ENCODE measurements at places on chromosomes 2 and 18. TPM values are rescaled to one million over a fixed set of nuclear protein-coding genes. Genes with fewer than 3 reads are reported as not detected.

- peak overlapping the region; percentile 52 for H3K27ac ChIP-seq
- H3K36me3 ChIP-seq: peaks cover 8% of the 10 kb centered on the region
- peaks cover 5% of the 10 kb centered on the region for H3K27me3 ChIP-seq
These were observed 39.5 kb upstream of the NRP2 start for GRCh38 chr2:205642599-205643356.

- no peak overlapping the region for H3K27ac ChIP-seq
- no peak overlapping the region for H3K4me3 ChIP-seq
- H3K36me3 ChIP-seq: no peaks in the 10 kb centered on the region
- no peaks in the 10 kb centered on the region for H3K4me1 ChIP-seq
These were observed 331.3 kb downstream of the SS18 start for GRCh38 chr18:25759111-25759510.

DNA sequence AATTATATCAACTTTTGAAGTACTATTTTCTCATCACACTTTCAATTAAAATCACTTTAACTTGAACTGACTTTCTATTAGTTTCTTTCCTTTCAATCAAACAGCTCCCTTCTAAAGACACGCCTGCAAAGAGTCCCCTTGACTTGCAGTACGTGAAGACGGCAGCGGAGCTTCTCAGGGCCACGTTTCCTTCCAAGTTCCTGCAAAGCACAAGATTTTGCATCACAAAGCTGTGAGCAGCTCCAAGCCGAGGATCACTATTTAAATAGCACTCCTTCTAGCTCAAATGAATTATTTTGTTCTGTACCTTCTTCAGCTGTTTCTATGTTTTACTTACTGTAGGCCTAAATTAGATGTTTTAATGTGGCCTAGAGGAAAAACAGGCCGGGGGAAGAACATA lies 30.8 kb downstream of the SH3YL1 start:
- DNase-seq: no peak
- peaks cover 2% of the 10 kb centered on the region for H3K27me3 ChIP-seq
- peaks cover 3% of the 10 kb centered on the region for H3K36me3 ChIP-seq
- no peaks in the 10 kb centered on the region for H3K4me1 ChIP-seq

GRCh38 chr2:29040552-29040951 lies 33.8 kb downstream of the PCARE start:
- no peaks in the 10 kb centered on the region for H3K4me1 ChIP-seq
- no peak overlapping the region for H3K27ac ChIP-seq
- H3K27me3 ChIP-seq: no peaks in the 10 kb centered on the region
- H3K4me3 ChIP-seq: no peak overlapping the region
- no peak for DNase-seq
- no peaks in the 10 kb centered on the region for H3K36me3 ChIP-seq

- peak overlapping the region; percentile 97 for H3K27ac ChIP-seq
- peak overlapping the region; percentile 95 for H3K4me3 ChIP-seq
- H3K36me3 ChIP-seq: peaks cover 10% of the 10 kb centered on the region
- peaks cover 37% of the 10 kb centered on the region for H3K4me1 ChIP-seq
- peak; percentile 52 for DNase-seq
- peaks cover 38% of the 10 kb centered on the region for H3K27me3 ChIP-seq
These were observed 624 bp downstream of the ZNF516 start for GRCh38 chr18:76494231-76495005.

DNA sequence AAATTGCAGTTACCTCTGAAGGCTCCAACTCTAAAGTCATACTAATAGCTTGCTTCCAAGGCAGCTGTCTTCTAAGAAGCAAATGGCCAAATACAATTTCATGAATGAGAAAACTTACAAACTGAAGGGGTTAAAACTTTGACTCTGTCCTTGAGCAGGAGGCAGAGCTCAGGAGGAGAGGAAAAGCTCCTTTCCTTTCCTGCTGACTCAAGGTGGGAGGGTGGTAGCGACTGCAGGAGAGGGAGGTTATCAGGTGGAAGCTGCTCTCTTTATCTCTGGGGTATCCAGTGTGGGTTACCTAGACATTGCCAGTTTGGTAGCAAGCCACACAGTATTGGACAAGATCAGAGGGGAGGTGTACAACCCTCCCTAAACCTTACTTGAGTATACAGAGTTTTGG lies 2.7 kb upstream of the EFEMP1 start:
- no peak for DNase-seq
- H3K4me3 ChIP-seq: no peak overlapping the region
- peaks cover 20% of the 10 kb centered on the region for H3K4me1 ChIP-seq
- no peak overlapping the region for H3K27ac ChIP-seq

DNA sequence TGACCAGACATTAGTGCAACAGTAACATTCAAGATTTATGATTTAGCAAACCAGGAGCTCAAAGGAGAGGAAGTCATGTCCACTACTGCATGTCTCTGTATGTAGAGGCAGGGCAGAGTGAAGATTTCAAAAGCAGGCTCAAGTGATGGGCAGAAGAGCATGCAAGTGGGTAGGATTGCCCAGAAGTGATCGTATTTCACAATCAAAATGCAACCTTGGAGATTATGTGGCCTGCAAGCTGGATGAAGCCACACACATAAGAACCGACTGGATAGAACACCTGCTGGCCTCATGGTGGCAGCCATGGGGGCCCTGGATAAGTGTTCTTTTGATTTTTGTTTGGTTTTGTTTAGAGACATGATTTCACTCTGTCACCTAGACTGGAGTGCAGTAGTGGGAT lies 286.8 kb upstream of the RAB12 start:
- no peaks in the 10 kb centered on the region for H3K4me1 ChIP-seq
- H3K27ac ChIP-seq: no peak overlapping the region
- peaks cover 4% of the 10 kb centered on the region for H3K27me3 ChIP-seq
- peaks cover 34% of the 10 kb centered on the region for H3K36me3 ChIP-seq

GRCh38 chr18:53033128-53033527 lies 693.1 kb downstream of the DCC start:
- no peak for DNase-seq
- no peaks in the 10 kb centered on the region for H3K27me3 ChIP-seq
- H3K4me3 ChIP-seq: no peak overlapping the region
- H3K27ac ChIP-seq: no peak overlapping the region

DNA sequence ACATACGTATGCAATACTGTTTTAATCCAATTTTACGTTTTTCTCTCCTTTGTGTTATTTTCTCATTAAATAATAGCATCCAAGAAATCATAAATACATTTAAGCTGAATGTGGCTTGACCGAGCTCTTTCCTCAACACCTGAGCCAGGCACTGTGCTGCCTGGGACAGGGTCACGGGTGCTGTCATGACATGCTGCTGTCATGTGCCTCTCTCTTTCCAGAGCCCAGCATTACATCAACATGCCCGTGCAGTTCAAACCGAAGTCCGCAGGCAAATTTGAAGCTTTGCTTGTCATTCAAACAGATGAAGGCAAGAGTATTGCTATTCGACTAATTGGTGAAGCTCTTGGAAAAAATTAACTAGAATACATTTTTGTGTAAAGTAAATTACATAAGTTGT lies 94.1 kb upstream of the LDLRAD4 start:
- H3K36me3 ChIP-seq: peaks cover 19% of the 10 kb centered on the region
- H3K27ac ChIP-seq: no peak overlapping the region
- DNase-seq: no peak
- H3K4me3 ChIP-seq: no peak overlapping the region
- H3K4me1 ChIP-seq: peaks cover 7% of the 10 kb centered on the region

DNA sequence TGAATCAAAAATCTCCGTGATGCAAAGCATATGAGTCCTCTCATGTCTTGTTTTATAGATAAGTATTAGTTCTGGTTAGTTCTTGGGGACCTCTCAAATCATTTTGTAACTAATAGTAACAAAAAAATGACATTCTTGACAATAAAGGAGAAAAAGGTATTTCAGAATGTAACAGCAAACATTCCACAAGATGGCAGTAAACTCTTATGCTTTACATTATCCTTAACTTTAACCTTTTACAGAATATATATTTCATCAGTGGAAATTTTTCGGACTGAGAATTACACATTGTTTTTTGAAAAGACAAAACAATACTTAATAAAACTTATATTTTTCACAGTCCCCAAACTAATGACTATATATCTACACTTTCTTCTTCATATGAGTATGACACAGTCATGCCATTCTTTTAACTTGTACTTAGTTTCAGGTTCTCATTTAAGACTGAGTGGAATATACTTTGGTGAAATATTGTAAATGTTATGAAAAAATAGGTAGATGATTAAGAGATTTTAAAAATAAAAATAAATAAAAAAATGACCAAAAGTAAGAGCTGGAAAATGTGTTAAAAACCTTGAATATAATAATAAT lies 142.9 kb upstream of the NXPH2 start:
- H3K4me3 ChIP-seq: no peak overlapping the region
- no peak for DNase-seq
- H3K27ac ChIP-seq: no peak overlapping the region
- H3K4me1 ChIP-seq: peaks cover 7% of the 10 kb centered on the region

DNA sequence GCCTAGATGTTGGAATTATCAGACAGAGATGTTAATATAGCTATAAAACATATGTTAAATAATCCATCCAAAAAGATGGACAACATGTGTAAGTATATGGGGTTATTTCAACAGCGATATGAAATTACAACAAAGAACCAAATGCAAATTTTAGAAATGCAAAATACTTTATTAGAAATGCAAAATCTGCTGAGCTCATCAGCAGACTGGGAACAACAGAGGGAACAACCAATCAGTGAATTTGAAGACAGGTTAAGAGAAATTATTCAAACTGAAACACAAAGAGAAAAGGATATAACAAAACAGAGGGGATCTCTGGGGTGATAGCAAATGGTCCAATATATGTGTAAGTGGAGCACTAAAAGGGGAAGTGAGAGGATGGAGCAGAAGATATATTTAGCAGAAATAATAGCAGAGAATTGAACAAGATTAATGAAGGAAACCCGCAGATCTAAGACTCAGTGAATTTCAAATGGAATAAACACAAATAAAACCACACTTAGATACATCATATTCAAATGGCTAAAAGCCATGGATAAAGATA lies 13.5 kb upstream of the HS6ST1 start:
- H3K36me3 ChIP-seq: no peaks in the 10 kb centered on the region
- DNase-seq: no peak
- H3K27me3 ChIP-seq: no peaks in the 10 kb centered on the region
- no peak overlapping the region for H3K4me3 ChIP-seq

DNA sequence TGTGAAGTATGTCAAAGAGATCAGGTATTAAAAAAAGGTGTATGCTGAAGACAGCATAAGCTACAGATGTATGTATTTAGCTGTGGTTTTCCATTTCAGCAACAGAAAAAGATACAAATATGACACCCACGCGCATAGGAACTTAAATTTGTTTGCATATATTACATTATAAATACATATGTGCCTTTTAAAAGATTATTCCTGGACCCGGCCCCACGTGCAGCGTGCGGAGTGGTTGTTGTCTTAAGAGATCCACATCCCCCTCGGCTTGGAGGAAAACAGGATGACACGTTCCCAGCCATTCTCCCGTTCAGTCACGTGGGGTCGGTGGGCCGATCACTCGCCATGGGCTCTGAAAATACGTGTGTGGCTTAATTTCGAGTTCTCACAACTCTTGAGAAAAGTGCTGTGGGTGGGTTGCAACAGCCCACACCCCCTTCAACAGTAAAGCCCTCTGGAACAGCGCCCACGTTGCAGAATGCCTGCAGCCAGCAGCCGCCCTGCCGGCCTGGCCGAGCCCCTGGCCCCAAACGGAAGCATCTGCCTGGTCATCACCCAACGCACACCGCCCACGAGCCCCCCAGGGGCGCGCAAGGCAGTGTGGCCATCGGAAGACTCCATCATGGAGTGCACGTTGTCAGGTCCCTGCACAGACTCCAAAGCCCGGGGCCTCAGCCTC lies 18.6 kb upstream of the KCNG2 start:
- H3K4me1 ChIP-seq: no peaks in the 10 kb centered on the region
- H3K36me3 ChIP-seq: peaks cover 4% of the 10 kb centered on the region
- H3K27ac ChIP-seq: no peak overlapping the region
- H3K27me3 ChIP-seq: peaks cover 9% of the 10 kb centered on the region
- no peak for DNase-seq
- no peak overlapping the region for H3K4me3 ChIP-seq

- H3K27me3 ChIP-seq: peaks cover 3% of the 10 kb centered on the region
- H3K4me3 ChIP-seq: no peak overlapping the region
- no peak for DNase-seq
- H3K27ac ChIP-seq: no peak overlapping the region
- peaks cover 5% of the 10 kb centered on the region for H3K4me1 ChIP-seq
- H3K36me3 ChIP-seq: peaks cover 8% of the 10 kb centered on the region
These were observed 183.9 kb downstream of the EIPR1 start for GRCh38 chr2:3193443-3194330.

GRCh38 chr18:47997338-47997780 lies 66.9 kb upstream of the SMAD2 start:
- H3K27me3 ChIP-seq: peaks cover 7% of the 10 kb centered on the region
- peaks cover 17% of the 10 kb centered on the region for H3K4me1 ChIP-seq
- no peaks in the 10 kb centered on the region for H3K36me3 ChIP-seq
- H3K4me3 ChIP-seq: no peak overlapping the region

- peak; percentile 72 for DNase-seq
- no peak overlapping the region for H3K4me3 ChIP-seq
These were observed 178.6 kb downstream of the ZBTB7C start for GRCh38 chr18:48230467-48231113.

DNA sequence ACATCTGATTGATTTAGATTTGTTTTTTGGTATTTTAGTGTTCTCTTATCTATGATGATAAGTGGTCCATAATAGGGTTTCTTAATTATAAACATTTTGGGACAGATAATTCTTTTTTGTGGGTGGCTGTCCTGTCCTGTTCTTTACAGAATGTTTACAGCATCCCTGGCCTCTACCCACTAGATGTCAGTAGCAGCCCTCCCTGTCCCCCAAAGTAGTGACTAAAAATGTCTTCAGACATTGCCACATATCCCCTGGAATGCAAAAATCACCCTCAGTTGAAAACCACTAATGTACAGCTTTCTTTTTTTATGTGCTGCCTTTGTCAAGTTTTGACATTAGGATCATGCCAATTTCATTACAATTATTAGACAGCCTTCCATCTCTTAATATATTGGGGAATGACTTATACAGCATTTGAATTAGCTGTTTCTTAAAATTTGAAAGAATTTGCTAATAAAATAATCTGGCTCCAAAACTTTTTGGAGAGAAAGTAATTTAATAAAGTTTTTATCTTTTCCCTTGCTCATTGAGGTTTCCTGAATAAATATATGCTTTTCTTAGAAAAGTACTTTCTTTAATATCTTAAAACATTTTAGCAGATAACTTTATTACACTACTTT lies 19.5 kb downstream of the WIPF1 start:
- H3K4me3 ChIP-seq: no peak overlapping the region
- no peak overlapping the region for H3K27ac ChIP-seq
- DNase-seq: peak; percentile 20

Gene CFAP53
- total RNA-seq: 0.56 TPM

Gene CAPN14
- total RNA-seq: 0.13 TPM

Gene ANKAR
- 8.5 TPM for total RNA-seq

All from endothelial cell (in vitro differentiated cells).